Cardiac muscle cell (in vitro differentiated cells and primary cell): ENCODE measurements at places on chromosomes 7 and 10. TPM values are rescaled to one million over a fixed set of nuclear protein-coding genes. Genes with fewer than 3 reads are reported as not detected.

The CHAT gene
- not detected in 2 replicates for polyA plus RNA-seq

The LIPM gene
- not detected in 2 replicates for polyA plus RNA-seq

The BMPER gene
- 53.6 and 95.3 TPM in 2 replicates for polyA plus RNA-seq

- DNase-seq, result no peak
Measured at GRCh38 chr7:153529651-153530165, 522.5 kb upstream of the DPP6 start.

DNA sequence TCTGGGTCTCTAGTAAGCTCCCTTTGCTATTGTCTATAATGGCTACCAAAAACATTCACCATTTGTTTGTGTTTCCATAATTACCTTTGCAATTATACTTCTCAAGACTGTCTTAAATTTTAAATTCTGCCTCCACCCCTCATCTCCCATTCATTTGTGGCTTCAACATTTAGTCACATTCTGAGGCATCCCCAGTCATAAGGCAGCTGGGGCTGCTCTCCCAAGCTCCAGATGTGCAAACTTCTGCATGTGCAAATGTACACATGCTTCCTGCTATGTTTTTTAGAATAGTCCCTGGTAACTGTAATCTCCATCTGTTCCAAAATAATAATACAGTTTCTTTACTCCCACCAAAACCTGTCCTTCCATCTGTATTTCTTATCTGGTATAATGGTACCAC lies 97.3 kb downstream of the CDK6 start:
- DNase-seq, result no peak

The ITPRID1 gene
- not detected in 2 replicates for polyA plus RNA-seq

GRCh38 chr7:110835849-110836248 lies 255.1 kb upstream of the LRRN3 start:
- no peak for DNase-seq

DNA sequence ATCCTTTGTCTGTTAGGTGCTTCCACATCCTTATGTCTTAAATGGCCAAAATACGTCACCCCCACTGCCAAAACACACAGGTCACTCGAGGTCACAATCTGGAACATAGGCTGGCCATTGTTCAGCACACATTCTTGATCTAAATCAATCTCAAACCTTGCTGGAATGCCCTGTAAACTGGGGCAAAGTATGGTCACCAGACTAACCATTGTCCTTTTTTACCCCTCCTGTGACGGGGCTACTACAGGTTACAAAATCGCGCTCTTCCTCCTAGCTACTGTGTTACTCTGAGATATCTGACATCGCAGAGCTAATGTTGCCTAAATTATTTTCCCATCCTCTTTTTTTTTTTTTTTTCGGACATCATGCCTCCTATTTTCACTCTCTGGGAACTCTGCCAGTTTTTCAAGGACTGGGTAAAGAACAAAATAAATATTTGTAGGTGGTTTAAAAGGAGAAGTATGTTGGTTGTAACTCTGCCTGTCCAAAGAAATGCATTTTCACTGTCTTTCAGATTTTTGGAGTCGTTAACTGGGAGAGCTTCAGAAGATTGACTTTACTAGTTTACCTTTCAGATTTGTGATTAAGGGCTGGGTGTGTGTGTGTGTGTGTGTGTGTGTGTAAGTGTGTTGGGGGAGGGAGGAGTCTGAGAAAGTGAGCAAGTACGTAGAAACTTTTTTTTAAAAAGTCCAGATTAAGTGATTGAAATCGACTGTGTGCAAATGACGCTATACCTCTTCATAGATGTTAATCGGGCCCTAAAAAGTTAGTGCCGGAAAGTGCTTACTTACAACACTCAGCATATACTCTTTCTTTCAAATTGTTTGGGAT lies 942 bp upstream of the KIAA1217 start:
- DNase-seq, result peak; percentile 65

DNA sequence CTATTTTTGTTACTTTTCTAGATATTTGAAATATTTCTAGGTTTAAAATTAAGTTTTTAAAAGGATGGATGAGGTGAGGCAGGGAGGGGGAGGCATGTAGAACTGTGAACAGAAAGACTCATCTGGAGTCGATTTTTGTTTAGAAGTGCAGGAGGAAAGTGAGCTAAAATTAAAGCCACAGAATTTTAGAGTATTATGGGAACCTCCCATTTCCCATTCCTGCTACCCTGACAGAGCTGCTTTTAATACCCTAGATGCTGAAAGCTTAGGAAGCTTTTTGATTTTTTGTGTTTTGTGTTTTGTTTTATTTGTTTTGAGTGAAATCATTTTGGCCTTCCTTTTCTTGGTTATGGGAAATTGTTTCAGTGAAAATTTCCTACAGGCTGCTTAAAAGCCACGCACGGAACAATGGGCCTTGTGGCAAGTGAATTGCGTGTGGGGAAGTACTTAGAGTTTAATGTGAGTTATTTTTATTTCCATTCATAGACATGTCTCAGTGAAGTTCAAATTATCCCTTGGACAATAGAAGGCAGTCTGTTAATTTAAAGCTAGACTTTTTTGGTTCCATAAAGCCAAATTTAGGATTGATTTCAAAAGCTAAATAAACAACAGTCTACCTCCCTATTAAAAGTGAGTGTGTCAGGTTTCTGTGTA lies 102.0 kb upstream of the HDAC9 start:
- DNase-seq, result no peak

The IFIT3 gene
- 0.47 and 0.70 TPM in 2 replicates for polyA plus RNA-seq

DNA sequence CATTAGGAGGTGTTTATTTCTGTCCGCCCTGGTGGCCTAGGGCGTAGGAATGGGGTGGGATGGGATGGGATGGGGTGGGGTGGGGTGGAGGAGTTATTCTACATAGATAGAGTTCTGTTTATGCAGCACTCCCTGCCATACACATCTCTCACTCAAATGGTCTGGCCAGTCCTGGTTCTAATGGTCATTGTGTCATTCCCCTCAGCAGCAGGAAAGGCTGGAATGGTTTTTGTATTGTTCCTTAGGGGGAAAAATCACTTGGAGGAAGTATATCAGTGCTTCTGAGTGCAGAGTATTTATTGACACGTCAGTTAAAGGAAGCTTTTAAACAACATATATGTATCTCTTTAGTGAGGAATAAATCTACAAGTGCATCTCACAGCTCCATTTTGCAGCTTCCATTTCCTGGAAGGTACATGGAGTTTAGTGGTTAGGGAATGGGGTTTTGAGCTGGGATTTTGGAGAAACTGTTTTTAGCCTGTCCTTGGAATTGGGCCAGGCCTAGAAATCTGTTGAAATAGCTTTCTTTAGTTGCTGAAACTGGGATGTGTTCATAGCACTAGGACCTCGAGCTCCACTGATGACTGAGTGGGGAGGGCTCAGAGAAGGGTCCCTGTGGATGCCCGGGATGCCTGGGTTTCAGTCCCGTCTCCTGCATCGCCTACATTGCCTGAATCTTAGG lies 8.3 kb downstream of the TSPAN14 start:
- DNase-seq, result no peak

DNA sequence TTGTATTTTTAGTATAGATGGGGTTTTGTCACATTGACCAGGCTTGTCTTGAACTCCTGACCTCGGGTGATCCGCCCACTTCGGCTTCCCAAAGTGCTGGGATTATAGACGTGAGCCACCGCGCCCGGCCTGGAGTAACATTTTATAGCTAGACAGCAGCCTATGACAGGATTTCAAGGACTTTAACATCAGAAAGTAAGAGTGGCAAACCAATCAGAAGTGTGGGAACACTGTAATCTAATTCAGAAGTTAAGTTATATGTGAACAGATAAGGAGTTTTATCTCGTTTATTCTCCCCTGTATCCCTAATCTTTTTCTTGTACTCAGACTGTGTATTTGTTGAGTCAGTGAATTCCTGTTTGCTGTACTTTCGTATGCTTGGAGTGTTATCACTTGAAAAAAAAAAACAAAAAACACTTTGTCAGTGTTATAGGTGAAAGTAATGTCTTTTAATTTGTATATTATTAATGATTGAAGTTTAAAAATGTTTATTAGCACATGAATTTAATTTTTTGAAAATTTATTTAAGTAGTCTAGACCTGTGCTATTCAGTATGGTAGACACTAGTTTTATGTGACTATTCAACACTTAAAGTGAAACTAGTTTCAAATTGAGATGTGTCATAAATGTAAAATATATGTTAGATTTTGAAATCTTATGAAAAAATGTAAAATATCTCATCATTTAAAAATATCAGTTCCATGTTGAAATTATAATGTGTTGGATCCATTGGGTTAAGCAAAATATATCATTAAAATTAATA lies 38.6 kb downstream of the RSBN1L start:
- no peak for DNase-seq

The UNC5B gene
- 73.3 and 98.3 TPM in 2 replicates for polyA plus RNA-seq

DNA sequence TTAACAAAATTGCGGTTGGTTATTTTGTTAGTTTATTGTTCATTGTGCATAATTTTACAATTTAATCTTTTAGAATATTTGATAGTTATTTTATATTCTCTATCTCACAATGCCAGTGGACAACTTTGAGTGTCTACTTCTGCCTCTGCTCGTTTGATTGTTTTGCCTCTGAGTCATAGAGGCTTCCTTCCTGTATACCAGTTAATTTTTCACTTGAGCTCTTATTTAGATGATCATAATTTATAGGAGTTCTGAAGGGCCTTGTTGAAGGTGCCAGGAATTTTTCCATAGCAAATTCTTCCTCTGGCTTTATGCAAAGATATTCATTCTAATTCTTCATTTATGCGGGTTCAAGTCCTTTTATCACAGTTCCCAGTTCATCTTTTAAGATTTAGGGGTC lies 5.2 kb upstream of the MALRD1 start:
- no peak for DNase-seq

The TAS2R4 gene
- polyA plus RNA-seq, result 0.07 and 0.22 TPM in 2 replicates
